ENCODE measurements at places on chromosomes 7 and 10. TPM values are rescaled to one million over a fixed set of nuclear protein-coding genes. Genes with fewer than 3 reads are reported as not detected.

- no peak for DNase-seq
These were observed 13.9 kb upstream of the TBATA start for GRCh38 chr10:70799124-70799523.

- DNase-seq: no peak
These were observed 52.9 kb downstream of the AUTS2 start for GRCh38 chr7:69651101-69651590.

DNA sequence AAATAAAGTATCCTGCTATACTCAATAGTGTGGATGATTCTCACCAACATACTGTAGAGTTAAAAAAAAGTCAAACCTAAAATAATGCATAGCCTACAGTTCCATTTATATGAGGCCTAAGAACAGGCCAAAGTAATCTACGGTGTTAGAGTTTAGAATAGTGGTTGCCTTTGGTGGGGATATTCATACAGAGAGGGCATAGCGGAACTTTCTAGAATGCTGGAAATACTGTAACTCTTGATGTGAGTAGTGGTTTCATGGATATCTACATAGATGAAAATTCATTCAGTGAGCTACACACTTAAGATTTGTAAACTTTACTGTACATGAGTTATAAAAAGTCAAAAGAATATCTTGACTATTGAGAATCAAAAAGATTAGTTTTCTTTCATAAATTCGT lies 349.9 kb upstream of the NFE2L3 start:
- no peak for DNase-seq

DNA sequence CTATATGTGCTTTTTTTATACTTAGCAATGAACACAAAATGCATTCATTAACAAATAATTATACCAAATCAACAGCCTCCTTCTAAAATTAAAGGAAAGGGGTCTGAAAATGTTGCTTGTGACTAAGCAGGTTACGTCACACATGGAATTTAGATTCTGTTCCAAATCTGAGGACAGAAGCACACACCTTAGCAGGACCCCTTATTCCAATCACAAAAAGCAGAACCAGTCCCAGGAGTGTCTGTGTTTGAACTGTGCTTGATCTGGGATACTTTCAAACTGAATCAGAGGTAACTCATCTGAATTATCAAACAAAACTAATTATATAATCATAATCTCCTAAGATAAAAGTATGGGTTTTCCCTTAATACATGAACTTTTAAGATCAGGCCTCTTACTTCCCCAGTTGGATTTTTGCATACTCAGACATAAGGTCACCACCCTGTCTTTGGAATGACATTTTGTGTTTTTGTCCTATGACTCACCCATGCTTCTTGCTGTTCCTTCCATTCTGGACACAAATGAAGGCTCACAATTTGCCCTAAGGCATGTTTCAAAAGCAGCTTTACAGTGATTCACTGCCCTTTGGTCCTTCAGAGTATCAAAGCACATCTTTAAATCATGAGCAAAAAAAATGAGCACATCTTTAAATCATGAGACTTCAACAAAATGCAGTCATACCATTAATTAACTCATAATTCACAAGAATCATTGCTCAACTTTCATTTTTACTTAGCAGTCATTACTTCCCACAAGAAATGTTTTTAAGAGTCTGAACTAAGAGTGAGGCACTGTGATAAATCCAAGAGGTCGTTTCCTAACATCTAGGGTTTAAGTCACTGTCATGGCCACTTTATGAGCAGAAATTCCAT lies 35.5 kb downstream of the SEMA3C start:
- DNase-seq: no peak

- DNase-seq: no peak
These were observed 120.5 kb upstream of the IMMP2L start for GRCh38 chr7:111682588-111683340.

Gene GRID2IP
- 2.6 TPM for total RNA-seq
